AML-193 (cell line): ENCODE measurements at places on chromosomes 6 and 20.

DNA sequence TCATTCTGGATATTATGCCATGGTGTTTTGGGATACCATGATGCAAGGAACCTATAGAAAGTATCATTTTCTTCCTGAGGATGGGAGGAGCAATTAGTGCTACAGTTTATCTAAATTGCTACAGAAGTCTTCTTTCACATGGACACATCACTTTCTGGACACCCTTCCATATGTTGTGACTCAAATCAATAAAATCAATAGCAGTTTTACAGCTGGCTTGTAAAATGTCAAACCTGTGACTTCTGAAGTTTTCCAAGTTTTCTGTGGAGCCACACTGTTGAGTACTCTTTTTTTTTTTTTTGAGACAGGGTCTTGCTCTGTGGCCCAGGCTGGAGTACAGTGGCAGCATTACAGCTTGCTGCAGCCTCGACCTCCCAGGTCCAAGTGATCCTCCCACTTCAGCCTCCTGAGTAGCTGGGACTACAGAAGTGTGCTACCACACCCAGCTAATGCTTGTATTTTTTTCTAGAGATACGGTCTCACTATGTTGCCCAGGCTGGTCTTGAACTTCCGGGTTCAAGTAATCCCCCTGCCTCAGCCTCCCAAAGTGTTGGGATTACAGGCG lies 24.1 kb upstream of the CD2AP start:
- no peak for DNase-seq

- DNase-seq: no peak
These were observed 7.0 kb downstream of the HNF4A start for GRCh38 chr20:44362466-44362940.

DNA sequence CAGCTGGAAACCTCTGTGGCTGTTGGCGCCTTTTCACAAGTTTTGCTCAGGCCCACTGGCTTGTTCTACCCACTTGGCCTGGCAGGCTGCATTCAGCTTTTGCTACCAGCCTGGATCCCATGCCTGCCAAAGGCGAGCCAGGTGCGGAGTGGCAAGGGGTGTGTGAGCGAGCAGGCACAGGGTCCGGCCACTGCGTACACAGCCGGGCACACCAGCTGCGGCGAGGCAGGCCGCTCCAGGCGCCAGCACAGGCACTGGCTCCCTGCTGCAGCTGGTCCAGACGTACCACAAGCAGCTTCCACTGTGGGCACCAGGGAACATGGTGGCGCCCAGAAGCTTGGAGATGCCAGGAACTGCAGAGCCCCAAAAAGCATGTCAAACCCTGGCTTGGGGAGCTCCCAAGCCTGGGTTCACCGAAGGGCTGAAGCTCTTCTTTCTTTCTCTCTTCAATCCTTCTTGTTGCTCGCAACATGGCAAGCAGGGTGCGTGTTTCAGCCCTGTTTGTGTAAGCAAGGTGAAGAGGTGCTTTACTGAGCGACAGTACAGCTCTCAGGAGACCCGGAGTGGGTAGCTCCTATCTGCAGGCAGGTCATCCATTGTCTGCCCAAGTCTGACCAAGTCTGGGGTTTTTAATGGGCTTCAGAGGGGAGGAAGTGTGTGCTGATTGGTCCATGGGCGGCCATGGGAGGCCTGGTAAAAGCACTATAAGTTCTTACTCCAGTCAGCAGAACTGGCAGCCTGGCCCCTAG lies 32.6 kb upstream of the GRM4 start:
- DNase-seq: no peak

- no peak for DNase-seq
These were observed 678.7 kb upstream of the ADGRB3 start for GRCh38 chr6:67956352-67956751.

GRCh38 chr6:28922004-28922820 lies 1.6 kb downstream of the TRIM27 start:
- DNase-seq: no peak

GRCh38 chr6:11805259-11806053 lies 26.9 kb upstream of the ADTRP start:
- DNase-seq: no peak

GRCh38 chr20:53036992-53037391 lies 64.8 kb downstream of the TSHZ2 start:
- DNase-seq: no peak

GRCh38 chr6:96276305-96276704 lies 245.3 kb upstream of the UFL1 start:
- DNase-seq: no peak

DNA sequence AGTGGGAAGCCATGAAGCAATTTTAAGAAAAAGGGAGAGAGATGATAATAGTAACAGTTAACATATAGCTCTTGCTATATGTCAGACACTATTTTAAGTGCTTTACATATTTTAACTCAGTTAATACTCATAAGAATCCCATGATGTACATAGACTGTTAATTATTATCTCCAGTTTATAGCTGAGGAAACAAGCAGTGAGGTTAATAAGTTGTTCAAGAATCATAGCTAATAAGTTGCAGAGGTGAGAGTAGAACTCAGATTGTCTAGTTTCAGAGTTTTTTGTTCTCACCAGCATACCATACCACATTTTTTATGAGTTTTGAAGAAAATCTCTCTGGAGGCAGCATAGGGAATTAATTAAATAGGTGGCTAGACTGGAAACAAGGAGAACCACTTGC lies 144.6 kb upstream of the MMS22L start:
- no peak for DNase-seq

DNA sequence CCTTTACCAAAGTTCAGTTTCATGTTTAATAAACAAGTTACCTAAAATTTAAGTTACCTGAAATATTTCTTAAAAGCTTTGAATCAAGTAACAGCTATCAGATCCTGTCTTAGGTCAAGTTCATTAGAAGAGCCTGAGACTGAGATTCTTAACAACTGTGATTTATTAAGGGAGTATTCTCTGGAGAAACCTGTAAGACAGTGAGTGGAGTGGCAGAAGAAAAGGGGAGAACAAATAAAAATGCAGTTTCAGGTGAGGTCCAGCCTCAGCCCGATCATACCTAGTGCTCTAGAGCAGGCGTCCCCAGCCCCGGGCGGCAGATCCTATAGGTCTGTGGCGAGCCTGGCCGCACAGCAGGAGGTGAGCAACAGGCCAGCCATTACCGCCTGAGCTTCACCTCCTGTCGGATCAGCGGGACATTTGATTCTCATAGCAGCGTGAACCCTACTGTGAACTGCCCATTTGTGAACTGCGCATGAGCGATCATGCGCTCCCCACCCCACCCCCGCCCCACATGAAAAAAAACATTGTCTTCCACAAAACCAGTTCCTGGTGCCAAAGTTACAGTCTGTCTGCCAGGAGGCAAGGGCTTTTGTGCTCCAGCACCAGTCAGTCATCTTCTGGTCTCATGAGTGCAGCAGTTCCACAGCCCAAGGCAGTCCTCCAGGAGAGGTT lies 59.2 kb upstream of the ADGRB3 start:
- DNase-seq: no peak

GRCh38 chr20:35269055-35269781 lies 8.7 kb downstream of the MMP24OS start:
- peak; percentile 35 for DNase-seq
